ENCODE measurements at places on chromosomes 1 and 21. TPM values are rescaled to one million over a fixed set of nuclear protein-coding genes. Genes with fewer than 3 reads are reported as not detected.

Gene DMRTA2
- total RNA-seq, result 0.19 TPM

Gene LRRN2
- not detected for total RNA-seq

Gene SPRR2G
- not detected for total RNA-seq

Gene PPM1J
- 1.3 TPM for total RNA-seq

DNA sequence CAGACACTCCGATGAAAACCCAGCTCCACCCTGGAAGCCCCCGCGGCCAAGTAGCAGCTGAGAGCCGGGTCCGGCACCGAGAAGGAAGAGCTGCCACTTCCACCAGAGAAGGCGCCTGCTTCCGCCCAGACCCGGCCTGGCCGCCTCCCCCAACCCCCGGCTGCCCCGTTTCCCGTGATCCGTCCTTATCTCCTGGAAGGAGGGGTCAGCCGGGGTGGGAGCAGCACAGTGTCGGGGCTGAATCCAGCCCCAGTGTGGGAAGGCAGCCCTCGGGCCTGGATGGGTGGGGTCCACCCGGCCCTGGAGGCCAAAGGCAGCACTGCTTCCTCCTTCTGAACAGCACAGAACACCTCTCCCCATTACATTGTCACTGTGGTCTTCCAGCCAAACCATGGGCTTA lies 69.4 kb downstream of the MEGF6 start:
- DNase-seq, result no peak
- H3K4me3 ChIP-seq, result no peak overlapping the region
- no peak overlapping the region for H3K27ac ChIP-seq
- no peaks in the 10 kb centered on the region for H3K4me1 ChIP-seq
- no peaks in the 10 kb centered on the region for H3K27me3 ChIP-seq

Gene LRRC38
- total RNA-seq, result not detected

Gene SPATA46
- not detected for total RNA-seq

Gene ANKRD34A
- total RNA-seq, result 0.27 TPM

Gene PDIK1L
- total RNA-seq, result 11.4 TPM

GRCh38 chr1:155193275-155193990 lies 14.3 kb downstream of the THBS3 start:
- peaks cover 49% of the 10 kb centered on the region for H3K27me3 ChIP-seq
- H3K4me1 ChIP-seq, result peaks cover 27% of the 10 kb centered on the region
- peaks cover 38% of the 10 kb centered on the region for H3K36me3 ChIP-seq
- peak; percentile 95 for DNase-seq

- H3K4me3 ChIP-seq, result peak within 1 kb of the TSS; percentile 96
- H3K4me1 ChIP-seq, result peaks cover 21% of the 10 kb centered on the region
- peaks cover 57% of the 10 kb centered on the region for H3K36me3 ChIP-seq
- peak within 1 kb of the TSS; percentile 96 for H3K27ac ChIP-seq
Measured at GRCh38 chr1:36223996-36224536, at the start of gene THRAP3. TSS of gene THRAP3 (plus strand) at chr1:36224443. CDS start at chr1:36282564, 58,121 bp downstream.

GRCh38 chr1:117180147-117180967 lies 30.4 kb downstream of the VTCN1 start:
- H3K36me3 ChIP-seq, result no peaks in the 10 kb centered on the region
- no peak for DNase-seq
- no peak overlapping the region for H3K4me3 ChIP-seq
- H3K27me3 ChIP-seq, result no peaks in the 10 kb centered on the region

DNA sequence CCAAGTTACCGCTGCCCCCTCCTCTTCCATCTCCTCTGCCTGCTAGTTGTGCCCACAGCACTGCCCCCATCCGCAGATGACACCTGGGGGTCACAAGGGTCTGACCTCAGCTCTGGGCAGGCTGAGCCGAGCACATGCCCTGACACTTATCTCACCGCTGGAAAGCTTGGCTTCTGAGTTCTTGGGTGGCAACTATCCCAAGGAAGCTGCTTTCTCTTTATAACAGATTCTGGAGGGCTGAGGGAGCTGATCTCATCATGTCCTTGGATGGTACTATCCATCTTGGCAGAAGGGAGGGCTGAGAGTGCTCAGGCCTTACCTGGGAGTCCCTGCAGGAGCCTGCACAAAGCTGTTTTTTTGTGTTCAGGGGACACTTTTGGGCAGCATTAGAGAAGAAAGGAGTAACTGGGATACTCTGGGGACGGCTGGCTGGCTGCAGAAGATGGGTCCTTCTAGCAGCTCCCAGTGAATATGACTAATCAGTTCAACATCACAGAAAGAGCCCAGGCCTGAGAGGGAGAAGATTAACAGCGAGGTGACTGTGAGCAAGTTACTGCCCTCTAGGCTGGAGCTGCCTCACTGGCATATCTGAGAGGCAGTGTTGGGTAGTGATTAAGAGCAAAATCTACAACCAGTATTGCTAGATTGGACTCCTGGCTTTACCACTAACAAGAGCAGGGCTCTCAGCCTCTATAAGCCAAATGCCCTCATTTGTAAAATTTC lies 71.6 kb downstream of the PLXNA2 start:
- no peak overlapping the region for H3K4me3 ChIP-seq
- DNase-seq, result no peak
- no peak overlapping the region for H3K27ac ChIP-seq
- H3K27me3 ChIP-seq, result no peaks in the 10 kb centered on the region

Gene IL10
- total RNA-seq, result not detected

DNA sequence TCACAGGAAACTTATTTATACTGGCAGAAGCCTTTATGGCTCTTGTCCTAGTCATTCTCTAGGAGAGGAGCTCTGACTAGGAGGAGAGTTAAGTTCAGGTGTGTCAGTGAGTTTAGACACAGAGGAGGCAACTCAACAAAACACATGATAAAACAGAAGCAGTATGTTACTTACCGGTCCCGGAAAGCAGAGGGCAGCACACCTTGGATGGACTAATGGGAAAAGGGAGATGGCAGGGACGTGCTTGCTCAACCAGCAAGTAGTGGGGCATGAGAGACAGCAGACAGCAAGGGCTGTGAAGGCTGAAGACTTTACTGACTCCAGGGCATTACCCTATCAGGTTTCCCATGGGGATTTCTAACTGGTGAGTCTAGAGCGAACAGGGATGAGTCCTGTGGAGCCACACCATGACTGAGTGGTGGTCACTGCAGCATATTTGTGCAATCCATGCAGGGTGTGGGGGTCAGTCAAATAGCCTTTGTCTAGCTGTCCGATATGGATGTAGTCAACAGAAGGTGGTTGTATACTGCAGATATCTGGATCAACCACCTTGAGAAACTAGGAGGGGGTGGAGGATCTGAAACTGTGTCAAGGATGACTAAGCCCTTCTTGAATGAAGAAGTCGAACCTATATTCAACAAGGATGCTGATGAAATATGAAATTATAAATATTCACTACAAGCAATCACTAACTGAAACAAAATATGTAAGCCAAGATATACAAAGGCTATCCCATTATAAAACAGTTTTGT lies 596.3 kb upstream of the CHRM3 start:
- H3K27ac ChIP-seq, result no peak overlapping the region
- H3K4me1 ChIP-seq, result no peaks in the 10 kb centered on the region
- H3K36me3 ChIP-seq, result no peaks in the 10 kb centered on the region
- DNase-seq, result no peak
- H3K27me3 ChIP-seq, result no peaks in the 10 kb centered on the region

- peaks cover 10% of the 10 kb centered on the region for H3K36me3 ChIP-seq
- DNase-seq, result no peak
- H3K27me3 ChIP-seq, result no peaks in the 10 kb centered on the region
- peak overlapping the region; percentile 74 for H3K27ac ChIP-seq
- H3K4me3 ChIP-seq, result no peak overlapping the region
Measured at GRCh38 chr1:94658221-94658620, 116.7 kb upstream of the F3 start.

DNA sequence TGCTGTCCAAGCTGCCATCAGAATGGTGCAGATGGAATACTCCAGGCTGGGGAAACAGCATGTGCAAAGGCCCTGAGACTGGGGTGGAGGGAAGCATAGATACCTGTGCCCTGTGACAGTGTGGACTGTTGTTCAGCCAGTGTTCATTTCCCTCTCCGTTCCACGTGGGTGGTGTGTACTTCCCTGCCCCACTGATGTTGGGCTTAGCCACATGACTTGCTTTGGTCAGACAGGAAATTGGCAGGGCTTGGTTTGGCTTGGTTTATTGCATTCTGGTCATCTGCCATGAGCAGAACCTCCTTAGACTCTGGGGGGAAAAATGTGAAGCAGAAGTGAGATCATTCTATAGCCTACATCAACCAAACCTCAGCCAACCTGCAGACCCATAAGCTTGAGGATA lies 102.4 kb upstream of the IGSF21 start:
- no peak for DNase-seq
- no peaks in the 10 kb centered on the region for H3K36me3 ChIP-seq
- H3K27me3 ChIP-seq, result peaks cover 97% of the 10 kb centered on the region
- H3K27ac ChIP-seq, result no peak overlapping the region
- H3K4me3 ChIP-seq, result no peak overlapping the region

DNA sequence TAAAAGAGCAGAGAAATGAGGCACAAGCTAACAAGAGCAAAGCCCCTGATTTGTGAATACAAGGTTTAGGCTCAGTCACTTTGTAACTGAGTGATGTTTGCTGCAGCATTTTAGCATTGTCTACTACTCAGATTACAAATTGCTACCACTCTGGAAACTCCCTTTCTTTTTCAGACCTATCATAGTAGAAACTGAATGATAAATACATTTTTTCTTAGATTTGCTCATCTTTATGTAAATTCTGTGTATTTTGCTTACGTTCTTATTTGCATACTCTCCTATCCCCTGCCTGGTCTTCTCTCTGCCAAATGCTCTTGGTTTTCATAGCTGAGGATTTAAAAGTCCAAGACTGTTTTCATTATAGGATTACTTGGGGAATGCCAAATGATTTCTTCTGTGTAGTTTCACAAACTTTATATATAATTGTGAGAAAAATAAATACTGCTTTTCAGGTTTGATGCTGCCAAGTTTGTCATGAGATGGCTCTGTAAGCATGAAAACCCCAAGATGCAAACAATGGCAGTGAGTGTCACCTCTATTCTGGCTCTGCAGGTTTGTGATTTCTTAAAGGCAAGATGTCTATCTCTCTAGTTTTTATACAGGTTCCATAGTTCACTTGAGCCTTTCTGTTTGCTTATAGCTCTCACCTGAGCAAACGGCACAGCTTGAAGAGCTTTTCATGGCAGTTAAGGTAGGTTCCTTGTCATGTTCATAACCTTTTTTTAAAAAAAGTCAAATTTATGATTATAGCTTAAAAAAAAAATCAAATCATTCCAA lies 24.7 kb downstream of the ZYG11A start:
- peaks cover 9% of the 10 kb centered on the region for H3K4me1 ChIP-seq
- no peak for DNase-seq
- H3K27ac ChIP-seq, result no peak overlapping the region
- H3K27me3 ChIP-seq, result no peaks in the 10 kb centered on the region
- H3K36me3 ChIP-seq, result no peaks in the 10 kb centered on the region

DNA sequence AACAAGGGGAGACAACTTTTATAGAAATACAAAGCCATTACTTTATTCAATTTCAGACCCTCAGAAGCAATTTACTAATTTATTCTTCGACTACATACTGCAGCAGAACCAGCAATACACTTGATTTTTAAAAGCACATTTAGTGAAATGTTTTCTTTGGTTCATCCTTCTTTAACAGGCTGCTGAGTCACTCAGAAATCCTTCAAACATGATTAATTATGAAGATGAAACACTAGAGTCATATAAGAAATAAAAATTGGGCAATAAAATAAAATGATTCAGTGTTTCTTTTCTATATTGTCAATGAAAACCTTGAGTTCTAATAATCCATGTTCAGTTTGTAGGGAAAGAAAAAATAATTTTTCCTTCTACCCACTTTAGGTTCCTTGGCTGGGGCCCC lies 47.0 kb downstream of the CHML start:
- H3K4me3 ChIP-seq, result no peak overlapping the region
- no peaks in the 10 kb centered on the region for H3K27me3 ChIP-seq

DNA sequence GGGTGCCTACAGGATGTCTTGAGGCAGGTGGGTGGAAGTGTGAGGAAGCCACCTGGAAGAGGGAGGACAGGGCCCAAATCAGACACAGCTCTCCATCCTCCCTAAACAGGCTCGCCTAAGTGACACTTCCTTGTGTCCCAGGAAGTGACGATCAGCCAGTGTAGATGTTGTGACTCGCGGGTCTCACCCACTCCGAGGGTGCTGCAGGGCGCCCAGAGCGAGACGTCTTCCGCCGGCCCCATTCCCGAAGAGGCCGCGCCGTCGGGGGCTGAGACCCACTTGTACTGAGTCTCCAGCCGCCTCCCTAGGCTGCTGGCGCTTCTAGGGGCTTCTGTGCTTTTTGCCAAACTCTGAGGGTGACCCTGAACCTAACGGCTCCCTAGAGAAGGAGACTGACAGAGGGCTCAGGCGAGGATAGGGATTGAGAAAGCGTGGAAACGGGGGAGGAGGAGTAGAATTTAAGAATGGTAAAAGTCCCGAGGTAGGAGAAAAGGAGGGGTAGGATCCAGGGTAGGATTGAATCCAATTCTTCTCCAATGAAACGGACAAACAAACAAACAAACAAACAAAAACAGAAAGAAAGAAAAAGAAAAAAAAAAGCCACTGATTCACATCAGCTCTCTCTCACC lies 543 bp upstream of the MARK1 start:
- H3K4me3 ChIP-seq, result peak overlapping the region; percentile 78
- H3K27ac ChIP-seq, result peak overlapping the region; percentile 60
- H3K36me3 ChIP-seq, result peaks cover 26% of the 10 kb centered on the region

Gene S100A7A
- total RNA-seq, result not detected

DNA sequence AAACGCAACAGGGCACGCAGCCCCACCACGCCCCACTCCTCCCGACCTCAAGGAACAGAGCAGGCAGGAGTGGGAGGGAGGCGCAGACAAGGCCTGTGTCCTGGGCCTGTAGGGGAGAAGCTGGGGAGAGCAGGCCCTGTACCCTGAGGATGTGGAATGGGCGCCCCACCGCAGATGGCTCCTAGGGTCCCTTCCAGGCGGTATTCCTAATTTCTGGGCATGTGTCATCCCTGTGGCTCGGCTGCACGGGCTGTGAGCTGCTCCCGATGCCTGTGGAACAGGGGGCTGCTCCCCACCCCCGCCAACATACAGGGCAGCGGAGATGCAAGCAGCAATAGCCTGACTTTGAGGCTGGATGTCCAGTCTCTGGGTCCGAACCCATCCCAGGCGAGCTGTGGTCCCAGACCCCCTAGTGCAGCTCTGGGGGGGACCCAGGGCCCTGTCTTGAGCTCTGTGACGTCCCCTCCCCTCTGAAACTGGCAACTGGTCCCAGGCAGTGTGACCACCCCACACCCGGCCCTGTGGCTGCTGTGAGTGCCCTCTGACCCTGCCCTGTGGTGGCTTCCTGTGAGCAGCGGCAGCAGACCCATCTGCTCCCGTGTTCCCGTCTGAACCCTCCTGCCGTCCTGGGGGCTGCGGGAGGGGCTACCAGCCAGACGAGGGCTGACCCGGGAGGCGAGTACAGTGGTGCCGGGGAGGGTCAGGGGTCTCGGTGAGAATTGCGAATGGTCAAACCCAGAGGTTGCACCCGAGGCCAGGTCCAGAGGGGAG lies 13.9 kb upstream of the COL6A2 start:
- H3K36me3 ChIP-seq, result peaks cover 5% of the 10 kb centered on the region
- DNase-seq, result no peak
- peaks cover 8% of the 10 kb centered on the region for H3K27me3 ChIP-seq
- H3K4me3 ChIP-seq, result no peak overlapping the region

Gene KRTAP22-1
- not detected for total RNA-seq

Gene ERG
- not detected for total RNA-seq

Gene BLACAT1
- 14.2 TPM for total RNA-seq

Gene FCER1A
- total RNA-seq, result not detected

GRCh38 chr1:68459796-68460195 lies 10.0 kb upstream of the RPE65 start:
- DNase-seq, result no peak
- H3K27me3 ChIP-seq, result no peaks in the 10 kb centered on the region
- H3K36me3 ChIP-seq, result no peaks in the 10 kb centered on the region
- no peak overlapping the region for H3K27ac ChIP-seq
- no peak overlapping the region for H3K4me3 ChIP-seq

- no peaks in the 10 kb centered on the region for H3K4me1 ChIP-seq
- no peaks in the 10 kb centered on the region for H3K27me3 ChIP-seq
- H3K4me3 ChIP-seq, result no peak overlapping the region
- H3K36me3 ChIP-seq, result peaks cover 8% of the 10 kb centered on the region
Measured at GRCh38 chr1:115648717-115649691, 7.2 kb downstream of the VANGL1 start.
